ENCODE measurements at places on chromosomes 2 and 18.

DNA sequence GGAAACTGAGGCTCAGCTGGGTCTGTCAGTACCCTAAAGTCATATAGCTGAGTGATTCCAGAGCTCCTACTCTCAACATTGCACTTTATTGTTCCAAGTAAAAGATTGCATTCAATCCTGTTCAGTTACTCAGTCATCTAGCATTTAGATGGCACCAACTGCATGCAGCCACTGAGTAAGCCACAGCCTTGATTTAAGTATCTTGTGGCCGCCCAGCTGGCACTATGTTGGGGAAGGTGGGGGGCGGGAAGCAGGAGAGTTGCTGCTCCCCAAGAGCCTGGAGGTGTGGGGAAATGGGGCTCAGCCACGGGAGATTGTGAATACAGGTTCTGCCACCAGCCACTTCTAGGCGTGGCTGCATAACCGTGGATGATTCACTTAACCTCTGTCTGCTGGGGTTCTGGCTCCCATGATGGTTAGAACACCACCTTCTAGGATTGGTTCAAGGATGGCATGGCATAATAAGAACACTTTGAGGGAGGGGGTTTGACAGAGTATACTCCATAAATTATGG is 17.1 kb downstream of the ZFP36L2 start:
- DNase-seq: no peak

- no peak for DNase-seq
Observed at GRCh38 chr2:127275356-127275755, 18.6 kb downstream of the ERCC3 start.

DNA sequence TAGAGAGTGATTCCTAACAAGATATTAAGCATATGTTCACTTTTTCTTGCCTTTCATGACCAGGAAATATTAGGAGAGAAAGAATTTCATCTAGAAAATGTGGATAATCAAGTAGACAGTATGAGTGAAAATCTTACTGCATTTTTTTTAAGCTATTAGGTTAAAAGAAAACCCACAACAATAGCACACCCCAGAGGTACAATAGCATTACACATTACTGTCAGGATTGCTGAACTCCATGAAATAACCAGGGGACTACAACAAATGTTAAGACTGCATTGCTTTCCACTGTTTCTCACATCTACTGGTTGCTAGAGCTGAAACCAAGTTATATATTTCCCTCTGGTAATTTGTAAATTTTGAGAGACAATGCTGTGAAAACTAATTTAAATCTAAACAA is 33.7 kb downstream of the KLF7 start:
- no peak for DNase-seq

- no peak for DNase-seq
Observed at GRCh38 chr18:28974504-28974903, 797.6 kb upstream of the CDH2 start.

- no peak for DNase-seq
Observed at GRCh38 chr2:176814740-176815367, 397.7 kb upstream of the HNRNPA3 start.

GRCh38 chr18:13211534-13211933 is 7.0 kb upstream of the LDLRAD4 start:
- DNase-seq: no peak

DNA sequence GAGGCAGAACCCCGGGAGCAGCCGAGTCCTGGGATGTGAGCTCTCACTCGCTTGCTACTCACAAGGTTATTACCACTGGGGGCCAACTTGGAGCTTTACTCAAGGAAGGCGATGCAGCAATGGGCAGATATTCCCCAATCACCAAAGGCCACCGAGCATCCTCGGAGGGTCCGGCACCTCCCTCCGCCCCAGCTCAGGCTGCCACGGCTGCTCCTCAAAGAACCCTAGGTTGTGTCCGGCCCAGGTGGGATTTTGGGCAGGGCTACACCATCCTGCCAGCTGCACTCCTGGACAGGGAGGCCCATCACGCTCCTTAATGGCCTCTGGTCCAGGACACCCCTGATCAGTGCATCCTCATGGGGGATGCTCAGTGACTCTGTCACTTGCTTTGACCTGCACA is 24.8 kb downstream of the FBLN7 start:
- DNase-seq: no peak

All from AG09319 (cell line).